ENCODE measurements at places on chromosomes 3 and 15.

DNA sequence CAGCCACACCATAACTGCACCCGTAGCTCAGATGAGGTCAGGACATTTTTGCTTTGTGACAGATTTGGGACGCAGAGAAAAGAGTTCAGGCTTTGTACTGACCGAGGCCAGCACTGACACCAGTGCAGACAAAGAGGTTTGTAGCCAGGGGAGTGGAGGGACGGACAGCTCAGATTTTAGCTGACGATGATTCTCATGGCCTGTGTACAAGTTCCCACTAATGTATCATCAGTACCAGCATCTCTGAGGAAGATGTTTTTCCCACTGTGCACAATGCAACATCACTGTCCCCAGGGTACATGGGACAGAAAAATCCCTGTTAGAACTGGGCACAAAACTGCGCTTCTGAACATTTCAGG, 112.7 kb downstream of the SLCO3A1 start:
- no peak for DNase-seq

DNA sequence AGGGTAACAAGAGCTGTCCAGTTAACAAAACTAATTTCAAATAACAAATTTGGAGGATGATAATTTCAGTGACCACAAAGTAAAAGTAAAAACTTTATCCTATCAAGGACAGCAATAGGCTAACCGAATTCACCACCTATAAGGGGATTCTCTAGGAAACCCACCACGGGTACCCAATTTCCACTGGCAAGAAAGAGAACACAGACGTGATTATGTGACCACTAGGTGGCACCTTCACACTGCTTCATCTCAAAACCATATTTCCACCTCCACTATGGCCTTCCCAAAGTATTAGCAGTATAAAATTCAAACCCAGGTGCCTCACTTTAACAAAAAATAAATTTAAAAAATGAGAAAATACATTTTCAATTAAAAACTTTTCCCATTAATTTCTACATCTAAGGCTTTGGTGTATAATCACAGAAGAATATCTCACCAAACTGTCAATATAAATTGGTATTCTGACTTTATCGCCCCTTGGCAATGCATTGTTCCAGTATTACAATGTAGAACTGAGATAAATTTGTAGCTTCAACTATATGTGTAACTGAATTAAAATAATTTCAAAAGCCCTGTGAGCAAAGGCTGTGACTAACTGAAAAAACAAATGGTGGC, 96.5 kb downstream of the FSIP1 start:
- no peak for DNase-seq

GRCh38 chr3:96491868-96492267, 322.5 kb upstream of the EPHA6 start:
- DNase-seq, result no peak

DNA sequence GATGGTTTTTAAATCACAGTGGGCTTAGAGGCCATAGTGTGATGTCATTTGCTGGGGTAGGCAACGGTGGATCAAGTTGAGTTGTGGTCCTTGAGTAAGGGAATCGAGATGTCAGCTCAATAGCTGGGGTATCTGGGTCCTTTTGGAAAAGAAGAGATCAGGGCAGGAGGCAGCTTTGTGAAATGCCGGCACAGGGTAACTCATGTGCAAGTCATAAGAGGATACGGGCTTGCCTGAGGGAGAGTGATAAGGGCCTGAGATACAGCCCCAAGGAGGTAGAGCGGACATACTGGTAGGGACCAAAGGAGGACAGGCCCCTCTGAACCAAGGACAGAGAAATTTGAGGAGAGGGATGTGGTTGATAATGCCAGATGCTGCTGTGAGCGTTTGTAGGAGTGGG, 4.2 kb upstream of the FAM131A start:
- no peak for DNase-seq

- DNase-seq, result no peak
Measured at GRCh38 chr3:13296662-13297061, 123.5 kb downstream of the NUP210 start.

DNA sequence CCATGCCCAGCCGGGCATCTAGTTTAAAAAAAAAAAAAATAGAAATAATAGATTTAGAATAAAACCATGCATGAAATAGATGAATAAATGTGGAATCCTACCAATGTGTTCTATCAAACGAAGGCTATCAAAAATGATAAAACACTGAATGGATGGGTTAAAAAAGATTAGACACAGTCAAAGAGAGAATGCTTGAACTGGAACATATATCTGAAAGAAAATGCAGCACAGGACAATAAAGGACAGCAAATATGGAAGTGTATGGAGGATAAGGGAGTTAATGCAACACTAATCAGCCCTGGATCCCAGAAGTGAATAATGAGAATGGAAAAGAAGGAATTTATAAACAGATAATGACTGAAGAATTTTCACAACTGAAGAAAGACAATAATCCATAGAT, 571.7 kb downstream of the GRM7 start:
- DNase-seq, result no peak

DNA sequence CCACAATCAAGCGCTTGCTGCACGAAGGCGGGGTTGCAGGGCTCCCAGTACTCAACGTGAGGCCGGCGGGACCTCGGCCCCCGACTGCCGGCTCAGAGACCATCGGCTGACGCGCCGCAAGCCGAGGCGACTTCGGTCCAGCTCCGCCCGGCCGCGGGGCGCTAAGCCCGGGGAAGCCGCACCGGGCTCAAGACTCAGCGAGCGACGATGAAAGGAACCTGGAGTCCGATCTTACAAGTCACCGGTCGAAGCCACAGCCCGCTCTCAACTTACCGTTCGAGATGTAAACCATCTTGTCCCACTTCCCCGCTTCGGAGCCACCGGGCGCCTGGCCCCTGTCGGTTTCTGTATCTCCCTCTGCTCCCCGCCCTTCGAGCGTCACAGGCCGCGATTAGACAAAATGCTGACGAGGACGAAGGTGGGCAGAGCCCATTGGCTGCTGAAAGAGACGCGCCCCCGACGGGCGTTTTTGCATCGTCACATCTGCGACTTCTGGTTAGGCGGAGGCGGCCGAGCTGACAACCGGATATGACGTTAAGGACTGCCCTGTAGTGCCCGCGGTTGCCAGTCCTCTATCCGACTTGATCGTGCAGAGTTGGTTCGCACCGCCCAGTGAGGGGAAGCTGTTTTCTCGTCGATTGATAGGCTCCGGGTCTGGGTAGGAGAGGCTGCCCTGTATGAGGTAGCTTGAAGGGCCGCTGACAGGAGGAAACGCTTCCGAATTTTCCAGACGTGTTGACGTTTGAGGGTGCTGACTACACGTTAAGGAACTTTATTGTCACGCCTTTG, at the start of gene SELENOK:
TSS of gene SELENOK (minus strand) at position 363 of the 789 bp plus-strand sequence.
- peak; percentile 98 for DNase-seq

- no peak for DNase-seq
Measured at GRCh38 chr3:100024520-100025303, 89.6 kb downstream of the FILIP1L start.

- no peak for DNase-seq
Measured at GRCh38 chr15:101481381-101481705, 8.2 kb downstream of the PCSK6 start.

DNA sequence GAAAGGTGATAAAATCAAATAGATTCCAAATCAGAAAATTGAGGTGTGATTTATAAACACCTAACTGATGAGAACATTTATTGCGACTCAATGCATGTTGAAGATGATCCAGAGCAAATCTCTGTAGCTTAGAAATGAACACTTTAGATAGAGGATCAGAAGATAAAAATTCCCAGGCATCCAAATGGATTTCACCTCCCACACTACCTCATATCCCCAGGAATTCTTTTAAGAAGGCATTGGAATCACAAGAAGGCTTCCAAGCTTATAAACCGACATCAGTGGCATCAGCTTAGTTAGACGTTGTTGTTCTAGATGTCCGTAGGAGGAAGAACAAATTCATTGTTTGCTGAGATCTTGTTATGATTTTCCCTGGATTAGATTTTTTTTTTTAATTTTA, 154.4 kb downstream of the EBLN2 start:
- DNase-seq, result no peak

DNA sequence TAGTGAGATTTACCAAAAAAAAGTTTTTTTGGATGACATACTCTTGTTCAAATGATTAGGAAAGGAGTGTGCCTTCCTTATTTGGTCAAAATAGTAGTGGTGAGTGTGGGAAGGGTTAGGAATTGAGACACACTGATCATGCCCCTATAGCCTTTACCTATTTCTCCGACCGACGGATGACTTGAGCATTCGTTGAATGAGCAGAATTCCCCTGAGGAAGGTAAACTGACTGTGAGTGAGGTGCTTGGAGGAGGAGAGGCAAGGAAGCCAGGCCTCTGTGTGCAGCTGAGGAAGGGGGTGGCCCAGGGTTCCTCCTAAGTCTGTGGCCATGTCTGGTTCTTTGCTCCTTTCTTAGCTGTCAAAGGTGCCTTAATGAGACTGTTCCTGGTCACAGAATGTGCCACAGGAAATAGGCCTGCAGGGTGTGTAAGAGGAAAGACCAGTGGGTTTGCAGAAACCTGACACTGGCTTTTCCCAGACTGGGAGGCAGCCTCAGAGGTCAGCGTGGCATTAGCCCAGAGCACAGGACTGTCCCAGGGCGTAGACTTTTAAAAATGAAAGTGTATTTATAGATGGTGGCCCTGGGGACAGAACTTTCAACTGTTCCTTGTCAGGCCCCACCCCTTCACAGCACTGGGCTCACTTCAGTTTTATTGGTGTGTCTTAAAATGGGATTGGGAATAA, 307.7 kb upstream of the C2CD4B start:
- no peak for DNase-seq

DNA sequence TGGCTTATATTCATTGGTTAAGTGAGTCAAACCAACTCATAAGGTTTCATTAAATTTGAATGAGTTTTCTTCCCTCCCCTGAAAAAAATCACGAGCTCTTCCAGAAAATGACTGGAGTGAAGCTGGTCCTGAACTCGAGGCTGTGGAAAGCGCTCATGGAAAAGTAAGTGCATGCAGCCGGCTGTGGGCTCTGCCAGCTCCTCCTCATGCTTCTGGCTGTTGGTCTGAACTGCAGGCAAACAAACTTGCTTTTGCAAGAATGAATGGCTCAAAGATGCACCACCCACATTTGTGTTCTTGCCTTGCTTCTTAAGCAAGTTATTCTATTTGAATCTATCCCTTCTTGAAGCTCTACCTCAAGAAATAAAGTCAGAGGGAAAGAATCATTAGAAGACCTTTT, 6.2 kb downstream of the ETV5 start:
- no peak for DNase-seq

DNA sequence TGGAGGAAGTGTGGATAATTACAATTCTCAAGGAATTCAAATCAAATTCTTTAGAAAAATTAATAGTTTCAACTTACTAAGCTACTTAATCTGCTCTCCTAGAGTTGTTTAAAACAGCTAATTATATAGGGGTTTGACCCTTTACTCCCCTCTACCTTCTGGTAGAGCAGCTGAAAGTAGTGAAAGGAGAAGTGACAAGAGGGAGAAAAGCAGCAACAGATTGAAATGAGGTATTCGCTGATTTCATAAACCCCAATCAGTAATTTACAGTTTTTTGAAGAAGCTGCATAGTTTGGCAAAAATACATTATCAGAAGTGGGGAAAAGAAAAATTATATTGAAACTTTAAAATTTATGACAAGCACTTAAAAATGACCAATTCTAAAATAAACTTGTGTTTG, 52.8 kb downstream of the ZMAT3 start:
- DNase-seq, result no peak

DNA sequence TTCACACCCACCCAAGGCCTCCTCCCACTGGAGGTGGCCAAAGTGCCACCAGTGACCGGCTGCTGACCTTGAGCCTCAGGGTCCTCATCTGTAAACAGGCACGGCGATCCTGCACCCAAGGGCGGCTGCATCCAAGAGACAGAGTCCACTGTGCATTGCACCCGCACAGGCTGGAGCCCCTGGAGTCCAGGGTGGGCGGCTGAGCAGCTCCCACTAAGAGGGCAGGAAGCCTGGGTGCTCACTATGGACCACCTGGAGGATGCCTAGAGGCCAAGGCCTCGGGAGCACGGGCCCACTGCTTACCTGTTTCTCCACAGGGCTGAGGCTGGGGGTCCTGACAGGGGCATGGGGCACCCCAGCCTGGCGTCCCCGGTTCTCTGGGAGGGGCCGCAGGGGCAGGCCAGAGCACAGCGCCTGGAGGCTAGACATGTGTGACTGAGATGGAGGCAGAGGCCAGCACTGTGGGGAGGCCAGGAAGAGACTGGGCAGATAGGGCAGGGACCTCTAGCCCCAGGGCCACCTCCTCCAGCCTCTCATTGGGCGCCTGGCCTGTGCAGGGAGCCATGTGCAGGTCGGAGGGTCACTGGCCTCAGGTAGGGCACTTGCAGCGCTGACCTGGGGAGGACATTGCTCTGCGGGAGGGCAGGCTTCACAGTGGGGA, at the start of gene UROC1:
TSS of gene UROC1 (minus strand) at position 483 of the 661 bp plus-strand sequence. CDS start at position 429, 54 bp downstream.
- no peak for DNase-seq

GRCh38 chr15:66802025-66803001, 100.3 kb downstream of the SMAD6 start:
- DNase-seq, result no peak

GRCh38 chr3:183515968-183516851, 39.3 kb downstream of the KLHL6 start:
- DNase-seq, result no peak

DNA sequence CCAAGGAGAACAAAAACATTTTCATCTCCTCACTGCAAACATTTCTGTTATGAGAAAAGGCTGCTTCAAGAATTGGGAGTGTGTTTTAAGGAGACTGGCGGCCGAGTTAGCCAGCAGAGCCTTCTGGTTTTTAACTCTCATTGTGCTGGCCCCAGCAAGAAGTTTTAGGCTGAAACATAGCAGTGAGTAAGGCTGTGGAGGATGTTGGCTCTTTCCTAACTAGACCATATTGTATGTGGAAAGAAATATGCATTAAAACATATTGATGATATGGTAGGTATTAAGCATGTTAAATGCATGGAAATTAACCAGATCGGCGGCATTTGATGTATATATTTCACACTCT, 90.7 kb downstream of the TIGIT start:
- DNase-seq, result no peak

DNA sequence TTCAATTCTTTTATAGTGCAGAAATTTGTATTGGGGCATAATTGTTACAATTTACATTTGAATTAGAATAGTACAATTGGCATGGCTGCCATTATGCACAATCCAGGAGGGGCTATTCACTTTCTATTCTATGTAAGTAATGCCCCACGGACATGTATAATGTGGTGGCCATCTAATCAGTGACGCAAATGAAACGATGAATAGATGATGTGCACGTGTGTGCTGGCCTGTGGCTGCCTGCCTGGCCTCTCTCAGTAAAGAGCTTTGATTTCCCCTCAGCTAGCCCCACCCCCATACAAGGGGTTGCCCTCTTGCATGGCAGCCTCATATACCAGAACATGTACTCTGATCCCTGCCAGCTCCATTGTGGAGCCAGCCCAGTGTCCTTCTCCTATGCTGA, 86.5 kb downstream of the BOC start:
- no peak for DNase-seq

DNA sequence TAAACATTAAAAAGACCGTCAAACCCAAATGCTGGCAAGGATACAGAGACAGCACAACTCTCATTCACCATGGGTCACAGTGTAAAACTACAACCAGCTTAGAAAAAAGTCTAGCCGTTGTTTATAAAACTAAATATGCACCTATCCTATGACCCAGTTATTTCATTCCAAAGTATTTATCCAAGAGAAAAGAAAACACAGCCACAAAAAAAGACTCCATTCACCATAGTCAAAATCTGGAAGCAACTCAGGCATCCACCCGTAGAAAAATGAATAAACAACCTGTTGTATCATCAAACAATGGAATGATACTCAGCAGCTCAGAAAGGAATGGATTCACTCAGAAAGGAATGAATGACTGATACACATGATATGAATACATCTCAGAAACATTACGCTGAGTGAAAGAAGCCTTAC, 28.6 kb downstream of the PLD1 start:
- DNase-seq, result no peak

Measured in type B pancreatic cell (in vitro differentiated cells).